H9 (cell line): ENCODE measurements at places on chromosomes 1 and 21.
A peak's percentile ranks its signal among the peaks of the same experiment; 100 is the strongest.

GRCh38 chr1:240497908-240498307 is 114.0 kb downstream of the GREM2 start:
- no peak for DNase-seq

GRCh38 chr1:23742670-23743286 is 493 bp upstream of the ELOA start:
- peak; percentile 68 for DNase-seq

- DNase-seq, result peak; percentile 79
Observed at GRCh38 chr1:194342484-194343262, 1156.3 kb upstream of the B3GALT2 start.

GRCh38 chr1:228940926-228941325 is 205.6 kb downstream of the RHOU start:
- no peak for DNase-seq
